ENCODE measurements at places on chromosomes 4 and X.
A peak's percentile ranks its signal among the peaks of the same experiment; 100 is the strongest.

- no peak for DNase-seq
Observed at GRCh38 chrX:37993837-37994619, 12.3 kb upstream of the SYTL5 start.

DNA sequence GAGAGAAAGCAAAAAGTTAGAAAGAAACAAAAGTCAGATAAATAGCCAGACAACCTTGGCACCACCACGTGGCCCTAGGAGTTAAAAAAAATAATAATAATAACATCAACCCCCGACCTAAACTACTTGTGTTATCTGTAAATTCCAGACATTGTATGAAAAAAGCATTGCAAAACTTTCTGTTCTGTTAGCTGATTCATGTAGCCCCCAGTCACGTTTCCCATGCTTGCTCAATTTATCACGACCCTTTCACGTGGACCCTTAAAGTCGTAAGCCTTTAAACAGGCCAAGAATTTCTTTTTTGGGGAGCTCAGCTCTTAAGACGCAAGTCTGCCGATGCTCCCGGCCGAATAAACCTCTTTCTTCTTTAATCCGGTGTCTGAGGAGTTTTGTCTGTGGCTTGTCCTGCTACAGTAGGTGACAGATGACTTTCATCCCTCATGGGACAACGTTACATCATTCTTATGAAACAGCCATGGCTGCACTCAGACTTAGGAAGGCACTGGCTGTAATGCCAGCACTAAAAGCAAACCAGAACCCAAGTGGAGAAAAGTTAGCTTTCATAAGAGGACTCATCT, 520 bp downstream of the ACOX3 start:
- DNase-seq: no peak

DNA sequence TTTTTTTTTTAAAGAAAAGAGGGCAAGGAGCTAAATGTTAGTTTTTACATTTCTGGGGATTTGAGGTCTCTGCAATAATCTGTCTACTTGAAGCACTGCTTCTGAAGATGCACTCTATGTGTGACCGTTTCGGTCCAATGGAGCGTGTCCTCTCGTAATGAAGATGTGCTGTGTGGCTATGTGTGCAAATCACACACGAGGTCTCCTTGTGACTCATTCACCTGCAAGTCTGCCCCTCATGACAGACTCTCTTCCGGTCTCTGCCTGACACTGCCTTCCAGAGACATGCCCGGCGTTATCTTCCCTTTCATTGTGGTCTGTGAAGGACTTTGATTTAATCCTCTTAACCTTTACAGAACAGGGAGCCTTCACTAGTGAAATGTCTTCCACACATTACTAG, 84.3 kb downstream of the TRAM1L1 start:
- DNase-seq: no peak

GRCh38 chr4:146545102-146545501, 23.4 kb upstream of the SLC10A7 start:
- peak; percentile 7 for DNase-seq

- no peak for DNase-seq
Observed at GRCh38 chr4:148857239-148857972, 415.2 kb upstream of the NR3C2 start.

GRCh38 chr4:64251781-64252180, 157.5 kb downstream of the TECRL start:
- no peak for DNase-seq

DNA sequence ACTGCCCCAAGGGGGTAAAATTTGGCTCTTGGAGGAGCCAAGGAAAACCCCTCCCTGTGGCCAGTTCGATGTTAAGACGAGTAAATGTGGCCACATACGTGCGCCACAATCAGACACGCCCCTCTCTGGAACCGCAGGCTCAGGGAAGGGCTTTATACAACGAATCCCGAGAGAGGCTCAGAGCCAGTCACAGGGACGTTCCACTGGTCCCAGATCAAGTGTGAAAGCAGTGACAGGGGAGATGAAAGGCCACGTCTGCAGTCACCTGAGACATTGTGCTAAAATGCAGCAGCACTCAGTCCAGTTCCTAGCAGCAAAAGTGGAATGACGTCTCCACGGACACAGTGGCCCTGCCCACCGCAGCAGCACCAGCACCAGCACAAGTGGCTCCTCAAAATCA, 68.0 kb downstream of the ACOX3 start:
- DNase-seq: no peak

GRCh38 chrX:139905051-139905450, 27.8 kb downstream of the ATP11C start:
- no peak for DNase-seq

DNA sequence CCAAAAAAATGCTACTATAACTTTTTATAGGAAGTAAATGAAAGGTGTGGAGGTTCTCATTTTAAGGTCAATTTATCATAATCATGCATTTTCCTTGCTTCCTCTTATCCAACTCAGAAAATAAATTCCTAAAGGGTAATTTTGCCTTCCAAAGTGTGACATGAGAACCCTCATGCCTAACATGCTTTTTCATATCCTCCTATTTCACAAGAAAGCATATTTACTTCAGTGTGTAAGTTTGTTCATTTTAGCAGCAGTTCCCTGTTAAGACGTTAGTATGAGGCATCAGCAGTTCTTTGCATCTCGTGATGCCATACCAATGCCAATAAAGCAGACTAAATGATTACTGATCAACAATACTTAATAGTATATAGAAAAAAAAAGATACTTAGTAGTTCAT, 18.4 kb downstream of the WDFY3 start:
- no peak for DNase-seq

- DNase-seq: no peak
Observed at GRCh38 chrX:63746278-63746677, 38.7 kb downstream of the ARHGEF9 start.

DNA sequence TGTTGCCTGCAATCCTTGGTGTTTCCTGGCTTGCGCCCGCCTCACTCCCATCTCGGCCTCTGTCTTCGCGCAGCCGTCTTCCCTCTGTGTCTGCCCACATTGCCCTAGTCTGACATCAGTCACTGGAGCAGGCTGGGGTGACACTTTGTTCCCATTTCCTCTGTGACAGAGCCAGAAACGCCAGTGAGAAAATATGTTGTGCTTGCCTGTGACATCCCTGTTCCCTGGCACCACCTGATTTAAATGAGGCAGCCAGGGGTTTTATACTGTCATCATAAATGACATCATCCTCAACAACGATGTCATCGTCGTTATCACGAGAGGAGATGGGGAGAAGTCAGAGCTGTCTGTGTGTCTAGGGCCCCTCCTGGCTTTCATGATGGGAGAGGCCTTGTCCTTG, 29.1 kb downstream of the ZNF185 start:
- DNase-seq: no peak

DNA sequence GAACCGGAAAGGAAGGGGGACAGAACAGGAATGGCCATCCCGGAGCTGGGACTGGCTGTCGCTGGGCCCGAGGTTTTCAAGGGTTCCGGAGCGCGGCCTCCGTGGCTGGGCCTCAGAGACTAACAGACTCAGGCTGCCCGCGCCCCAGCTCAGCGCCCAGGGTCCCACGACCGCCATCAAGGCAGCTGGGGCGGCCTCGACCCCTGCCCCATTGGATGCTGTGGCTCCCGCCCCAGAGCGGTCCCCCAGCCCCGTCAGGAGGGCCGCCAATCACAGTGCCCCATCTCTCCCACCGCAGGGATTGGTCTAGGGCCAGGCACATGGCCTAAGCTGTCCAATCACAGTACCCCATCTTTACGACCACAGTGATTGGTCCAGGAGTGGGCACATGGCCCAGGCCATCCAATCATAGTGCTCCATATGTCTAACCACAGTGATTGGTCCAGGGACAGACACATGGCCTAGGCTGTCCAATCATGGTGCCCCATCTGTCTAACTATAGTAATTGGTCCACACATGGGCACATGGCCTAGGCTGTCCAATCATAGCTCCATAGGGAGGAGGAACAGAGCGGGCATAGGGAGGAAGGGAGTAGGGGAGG, 105.3 kb upstream of the NKX1-1 start:
- DNase-seq: no peak

- DNase-seq: no peak
Observed at GRCh38 chr4:182263562-182263961, 20.4 kb downstream of the TENM3 start.

- DNase-seq: no peak
Observed at GRCh38 chr4:113844369-113844768, 82.8 kb upstream of the CAMK2D start.

DNA sequence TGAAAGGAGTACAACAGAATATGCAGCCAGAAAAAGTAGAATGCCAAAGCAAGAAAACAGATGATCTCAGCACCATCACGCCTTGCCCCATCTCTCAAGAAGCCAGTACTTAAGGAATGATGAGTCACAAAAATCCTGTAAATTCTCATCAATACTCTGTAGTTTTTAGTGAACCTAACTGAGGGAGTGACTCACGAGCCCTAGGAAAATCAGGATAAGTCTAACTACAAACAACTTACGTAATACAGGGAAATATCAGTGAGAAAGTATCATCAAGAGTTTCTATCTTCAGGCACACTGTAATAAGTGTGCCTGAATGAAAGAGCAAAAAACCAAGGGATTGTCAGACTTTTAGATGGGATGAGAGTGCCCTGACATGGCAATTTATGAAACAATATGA, 644.4 kb downstream of the STPG2 start:
- DNase-seq: no peak

GRCh38 chrX:153387987-153388721, 13.0 kb downstream of the PNMA6E start:
- DNase-seq: no peak

DNA sequence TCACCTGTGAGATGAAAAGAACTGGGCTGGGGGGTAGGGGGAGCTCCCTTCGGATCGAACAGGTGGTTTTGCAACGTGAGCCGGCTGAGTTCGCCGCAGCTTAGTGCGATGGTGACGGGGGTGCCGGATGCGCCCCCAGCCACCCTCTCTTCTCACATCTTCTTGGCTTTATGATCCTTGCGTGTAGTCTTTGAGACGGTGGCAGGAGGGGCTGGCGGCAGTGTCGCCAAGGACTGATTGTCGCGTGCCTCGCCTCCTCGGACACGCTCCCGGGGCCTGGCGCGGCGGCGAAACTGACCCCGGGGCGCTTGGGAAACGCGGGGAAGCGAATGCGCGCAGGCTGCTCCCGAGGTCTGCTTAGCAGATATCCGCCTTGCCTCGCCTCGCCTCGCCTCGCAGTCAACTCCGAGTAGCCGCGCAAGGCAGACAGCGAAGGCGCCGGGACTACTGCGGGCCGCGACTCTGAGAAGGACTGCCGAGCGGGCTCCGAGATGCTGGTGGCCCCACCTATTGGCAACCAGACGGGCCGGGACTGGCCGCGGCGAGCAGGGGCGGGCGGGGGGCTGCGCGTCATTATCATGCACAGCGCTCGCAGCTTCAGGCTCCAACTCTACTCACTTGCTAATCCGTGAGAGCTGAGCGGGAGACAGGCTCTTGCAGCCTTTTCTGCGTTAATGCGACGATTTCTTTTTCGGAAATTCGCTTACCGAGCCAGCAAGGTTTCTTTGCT, 1.5 kb downstream of the GRID2 start:
- peak; percentile 9 for DNase-seq

DNA sequence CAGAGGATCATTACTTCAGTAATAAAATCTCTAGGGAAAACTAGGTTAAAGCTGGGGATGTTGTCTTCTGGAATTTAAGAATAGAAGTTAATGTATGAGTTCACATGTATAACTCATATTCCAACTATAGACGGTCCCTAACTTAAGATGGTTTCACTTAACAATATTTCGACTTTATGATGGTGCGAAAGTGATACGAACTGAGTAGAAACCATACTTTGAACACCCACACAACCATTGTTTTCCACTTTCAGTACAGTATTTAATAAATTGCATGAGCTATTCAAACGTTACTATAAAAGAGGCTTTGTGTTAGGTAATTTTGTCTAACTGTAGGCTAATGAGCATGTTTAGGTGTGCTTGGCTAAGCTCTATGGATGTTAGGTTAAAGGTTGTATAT, 38.7 kb downstream of the CCSER1 start:
- DNase-seq: no peak

DNA sequence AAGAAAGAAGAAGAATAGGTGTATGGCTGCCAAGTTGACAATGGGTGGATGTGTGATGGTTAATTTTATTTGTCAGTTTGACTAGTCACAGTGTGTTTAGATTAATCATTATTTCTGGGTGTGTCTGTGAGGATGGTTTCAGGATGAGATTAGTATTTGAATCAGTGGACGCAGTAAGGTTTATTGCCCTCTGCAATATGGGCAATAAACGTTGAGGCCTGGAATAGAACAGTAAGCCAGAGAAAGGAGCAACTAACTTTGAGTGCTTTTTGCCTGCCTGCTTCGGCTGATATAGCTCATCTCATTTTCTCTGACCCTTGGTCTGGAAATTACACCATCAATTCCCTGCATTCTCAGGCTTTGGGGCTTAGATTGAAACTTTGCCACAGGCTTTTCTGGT, 140.8 kb upstream of the SPANXN4 start:
- no peak for DNase-seq

GRCh38 chrX:20063716-20064351, 52.9 kb downstream of the MAP7D2 start:
- DNase-seq: no peak

DNA sequence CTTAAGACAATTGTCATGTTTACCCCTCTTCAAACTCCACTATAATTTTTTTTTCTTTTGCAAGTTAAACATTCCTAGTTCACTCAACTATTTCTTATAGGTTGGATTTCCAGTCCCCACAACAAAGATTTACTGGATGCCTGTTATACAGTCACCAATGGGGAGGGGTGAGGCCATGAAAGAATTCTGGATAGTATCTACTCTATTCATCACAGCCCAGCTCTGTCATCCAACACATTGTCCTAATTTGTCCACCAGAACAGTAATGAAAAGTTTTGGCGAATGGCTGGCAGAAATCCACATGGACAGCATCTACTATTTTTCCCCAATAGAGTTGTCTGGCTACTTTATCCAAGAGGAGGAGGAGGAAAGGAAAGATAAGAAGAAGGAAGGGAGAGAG, 192.7 kb upstream of the S100G start:
- DNase-seq: no peak

- no peak for DNase-seq
Observed at GRCh38 chr4:84419201-84419600, 79.9 kb downstream of the NKX6-1 start.

DNA sequence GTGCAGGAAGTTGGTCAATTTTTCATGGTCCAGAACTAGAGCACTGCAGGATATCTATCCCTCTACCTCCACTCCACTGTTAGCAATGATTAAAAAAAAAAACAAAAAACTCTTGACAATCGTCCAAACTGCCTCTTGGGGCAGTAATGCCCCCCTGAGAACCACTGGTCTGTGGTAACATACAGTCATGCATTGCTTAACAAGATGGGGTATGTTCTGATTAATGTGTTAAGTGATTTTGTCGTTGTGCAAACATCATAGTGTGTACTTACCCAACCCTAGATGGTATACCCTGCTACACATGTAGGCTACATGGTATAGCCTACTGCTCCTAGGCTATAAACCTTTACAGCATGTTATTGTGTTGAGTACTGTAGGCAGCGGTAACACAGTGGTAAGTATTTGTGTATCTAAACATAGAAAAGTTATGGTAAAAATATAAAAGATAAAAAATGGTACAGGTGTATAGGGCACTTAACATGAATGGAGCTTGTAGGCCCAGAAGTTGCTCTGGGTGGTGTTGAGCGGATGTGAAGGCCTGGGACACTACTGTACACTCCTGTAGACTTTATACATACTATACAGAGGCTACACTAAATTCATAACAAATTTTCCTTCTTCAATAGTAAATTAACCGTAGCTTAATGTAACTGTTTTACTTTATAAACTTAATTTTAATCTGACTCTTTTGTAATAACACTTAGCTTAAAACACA, 34.1 kb downstream of the ART3 start:
- DNase-seq: no peak

GRCh38 chr4:13054420-13054970, 429.6 kb downstream of the RAB28 start:
- no peak for DNase-seq

GRCh38 chr4:77493829-77494551, 111.6 kb upstream of the CXCL13 start:
- DNase-seq: no peak

Measured in NCI-H187 (cell line).